ENCODE measurements at places on chromosomes 11 and 22.

DNA sequence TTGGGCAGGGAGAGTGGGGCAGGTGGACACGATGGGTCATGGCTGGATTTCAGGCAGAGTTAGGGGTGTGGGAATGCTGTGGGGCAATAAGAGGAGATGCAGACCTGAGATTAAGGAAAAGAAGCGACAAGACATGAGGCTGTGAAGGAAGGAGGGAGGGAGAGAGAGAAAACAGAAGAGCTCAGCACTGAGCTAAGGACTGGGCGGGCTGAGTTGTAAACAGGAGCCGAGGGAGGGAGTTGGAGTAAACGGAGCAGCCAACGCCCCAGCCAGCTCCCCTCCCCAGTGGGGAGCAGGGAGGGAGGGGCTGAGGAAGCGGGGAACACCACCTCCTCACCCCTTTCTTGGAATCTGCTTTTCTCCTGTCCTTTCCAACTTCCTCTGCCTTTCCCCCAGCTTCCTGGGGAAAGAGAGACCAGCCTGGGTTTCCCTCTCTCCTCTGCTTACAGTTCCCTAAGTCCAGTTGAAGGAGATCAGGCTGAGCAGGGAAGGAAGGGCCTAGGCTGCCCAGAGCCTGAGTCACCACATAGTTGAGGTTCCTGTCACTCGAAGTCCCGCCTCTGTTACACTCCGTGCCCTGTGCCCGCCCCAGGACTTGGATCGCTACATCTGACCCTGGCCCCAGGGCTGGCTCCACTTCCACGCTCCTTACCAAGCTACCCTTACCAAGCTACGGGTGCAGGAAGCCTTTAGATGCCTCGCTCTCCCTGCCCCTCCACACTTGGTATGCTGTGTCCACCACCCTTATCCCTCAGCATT, 6.7 kb upstream of the AHNAK start:
- no peak for DNase-seq

DNA sequence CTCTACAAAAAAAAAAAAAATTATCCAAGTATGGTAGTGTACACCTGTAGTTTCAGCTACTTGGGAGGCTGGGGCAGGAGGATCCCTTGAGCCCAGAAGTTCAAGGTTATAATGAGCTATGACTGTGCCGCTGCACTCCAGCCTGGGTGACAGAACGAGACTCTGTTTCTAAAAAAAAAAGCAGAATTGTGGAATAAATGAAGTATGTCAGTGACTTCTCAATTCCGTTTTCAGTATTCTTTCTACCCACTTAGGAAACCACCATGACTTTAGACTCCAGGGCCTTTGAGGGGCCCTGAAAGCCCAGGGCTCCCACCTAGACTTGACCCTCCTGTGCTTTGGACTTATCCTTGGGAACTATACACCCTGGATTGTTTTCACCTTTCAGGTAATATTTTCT, 6.5 kb upstream of the NUP160 start:
- DNase-seq = no peak

DNA sequence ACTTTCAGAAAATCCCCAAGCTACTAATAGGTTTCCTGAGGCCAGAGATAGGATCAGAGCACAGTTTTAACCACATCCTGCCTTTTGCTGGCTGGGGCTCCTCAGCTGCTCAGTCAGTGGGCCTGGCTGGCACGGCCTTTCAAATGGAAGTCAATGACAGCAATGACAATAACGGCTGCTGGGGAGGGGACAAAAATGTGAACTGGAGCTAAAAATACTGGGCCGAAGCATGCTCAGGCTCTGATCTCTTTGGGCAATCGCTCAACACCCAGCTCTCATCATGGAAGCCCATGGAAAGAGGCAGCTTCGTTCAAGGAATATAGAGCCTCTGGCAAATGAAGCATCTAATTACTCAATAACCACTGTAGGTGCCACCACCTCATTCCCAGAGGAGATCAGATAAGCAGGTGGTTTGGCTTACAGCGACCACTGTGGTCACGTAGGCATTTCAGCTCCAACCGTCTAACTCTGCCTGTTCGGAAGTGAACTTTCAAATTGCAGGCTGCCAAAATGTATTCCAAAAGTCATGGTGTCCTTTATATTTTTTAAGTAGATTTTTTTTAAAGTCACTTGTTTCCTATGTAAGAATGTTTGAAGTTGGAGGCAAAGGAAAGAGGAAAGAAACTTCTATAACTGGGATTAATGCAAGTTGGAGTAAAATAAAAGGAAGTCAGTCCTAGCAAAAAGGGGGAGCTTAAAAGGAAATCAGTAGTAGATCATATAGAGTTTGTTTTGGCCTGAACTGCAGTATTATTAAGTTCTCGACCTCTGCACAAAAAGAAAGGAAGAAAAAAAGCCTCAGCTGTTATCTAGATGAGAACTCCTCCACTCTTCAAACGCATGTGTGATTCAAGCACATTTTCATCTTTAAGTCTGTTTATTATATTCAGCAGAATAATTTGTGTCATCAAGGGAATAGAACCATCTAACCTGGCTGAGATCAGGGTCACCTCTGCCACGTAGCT, 14.1 kb downstream of the WT1 start:
- DNase-seq = no peak

GRCh38 chr11:11608783-11609232, 13.0 kb downstream of the GALNT18 start:
- DNase-seq = no peak

GRCh38 chr22:44944883-44945601, 64.8 kb downstream of the PHF21B start:
- DNase-seq = no peak

DNA sequence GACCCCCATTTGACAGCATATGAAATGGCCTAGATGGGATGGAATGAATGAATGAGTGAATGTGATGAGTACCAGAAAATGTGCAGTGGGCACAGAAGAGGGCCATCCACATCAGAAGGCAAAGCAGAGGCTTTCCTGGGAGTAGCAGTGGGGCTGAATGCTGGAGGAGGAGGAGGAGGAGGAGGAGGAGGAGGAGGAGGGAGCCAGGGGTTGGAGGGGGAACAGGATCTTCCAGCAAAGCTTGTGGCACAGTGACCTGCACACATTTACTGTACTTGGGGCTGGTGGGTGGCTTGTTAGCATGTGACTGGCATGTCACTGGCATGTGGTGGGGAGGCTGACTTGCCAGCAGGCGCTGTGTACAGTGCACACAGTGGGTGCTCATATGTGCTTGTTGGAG, 9.5 kb downstream of the SEPTIN3 start:
- no peak for DNase-seq

DNA sequence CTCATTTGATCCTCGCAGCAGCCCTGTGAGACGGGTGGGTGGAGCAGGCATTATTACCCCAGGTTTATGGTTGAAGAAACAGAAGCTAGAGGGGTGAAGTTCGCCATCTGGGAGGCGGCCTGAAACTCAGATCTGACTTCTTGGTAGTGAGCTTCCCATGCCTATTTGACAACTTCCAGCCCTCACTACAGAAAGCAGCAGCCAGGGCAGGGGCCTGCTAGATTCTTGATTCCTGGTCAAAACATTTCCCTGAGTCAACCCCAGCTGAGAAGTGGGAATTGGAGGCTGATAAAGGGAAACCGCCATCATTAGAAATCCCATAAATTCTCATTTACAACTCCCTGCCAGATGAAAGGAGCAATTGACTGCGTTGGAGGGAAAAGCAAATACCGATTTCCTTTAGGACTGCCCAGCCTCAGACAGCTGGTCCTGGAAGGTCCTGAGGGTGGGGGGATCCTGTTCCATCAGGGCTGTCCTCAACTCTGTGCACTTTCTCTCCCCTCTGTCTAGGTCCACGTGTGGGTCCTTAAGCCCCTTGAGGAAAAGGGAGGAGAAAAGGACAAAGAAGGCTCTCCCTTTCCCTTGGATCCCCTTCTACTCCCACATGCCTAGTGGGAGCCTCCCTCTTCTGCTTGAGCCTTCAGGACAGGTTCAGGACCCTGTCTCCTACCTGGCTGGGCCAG, 10.2 kb upstream of the NECTIN1 start:
- DNase-seq = no peak

- no peak for DNase-seq
Measured at GRCh38 chr22:29125443-29125778, 52.6 kb downstream of the KREMEN1 start.

GRCh38 chr11:27812341-27812740, 112.1 kb upstream of the BDNF start:
- DNase-seq = no peak

GRCh38 chr22:31446767-31447166, 42.9 kb downstream of the EIF4ENIF1 start:
- DNase-seq = no peak

GRCh38 chr11:77497368-77497767, 23.5 kb upstream of the PAK1 start:
- no peak for DNase-seq

GRCh38 chr22:27474711-27475547, 326.6 kb downstream of the MN1 start:
- no peak for DNase-seq

GRCh38 chr22:26416670-26417276, 12.3 kb upstream of the ASPHD2 start:
- no peak for DNase-seq

GRCh38 chr11:69120096-69120875, 35.4 kb upstream of the SMIM38 start:
- no peak for DNase-seq

DNA sequence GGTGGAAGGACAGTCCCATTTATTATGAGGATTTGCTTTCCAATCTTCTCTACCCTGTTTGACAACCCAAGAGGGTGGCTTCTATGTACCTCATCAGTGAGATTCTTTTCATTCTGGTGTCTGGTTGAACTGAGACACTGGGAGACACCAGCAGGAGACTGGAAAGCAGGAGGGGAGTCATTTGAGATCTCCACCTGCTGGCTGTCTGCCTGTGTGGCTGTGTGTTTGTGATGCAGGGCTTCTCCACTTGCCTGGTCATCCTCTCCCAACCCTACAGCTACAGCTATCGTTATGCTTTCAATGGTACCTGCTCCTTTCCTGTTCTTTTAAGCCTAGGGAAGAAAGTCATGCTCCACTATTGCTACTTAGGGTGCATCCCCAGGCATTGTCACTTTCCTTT, 48.6 kb downstream of the MRGPRX1 start:
- no peak for DNase-seq

DNA sequence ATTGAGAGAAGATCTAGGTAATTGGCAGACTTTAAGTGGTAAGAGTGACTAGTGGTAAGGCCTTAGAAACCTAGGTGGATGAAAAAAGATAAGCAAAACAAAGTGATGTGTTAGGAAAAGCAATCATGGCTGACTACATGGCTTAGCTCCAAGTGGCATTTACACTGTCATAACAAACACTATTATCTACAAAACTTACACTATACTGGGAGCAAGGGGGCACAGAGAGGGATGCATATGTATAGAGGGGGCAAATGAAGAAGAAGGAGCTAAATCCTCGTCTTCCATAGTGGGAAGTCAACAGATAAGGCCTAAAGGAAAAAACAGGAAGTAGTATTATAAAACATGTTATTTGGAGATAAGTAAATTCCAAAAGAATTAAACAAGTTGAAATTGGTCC, 32.5 kb downstream of the ADORA2A start:
- DNase-seq = no peak

GRCh38 chr22:48365386-48365785, 1462.3 kb downstream of the BRD1 start:
- DNase-seq = no peak

DNA sequence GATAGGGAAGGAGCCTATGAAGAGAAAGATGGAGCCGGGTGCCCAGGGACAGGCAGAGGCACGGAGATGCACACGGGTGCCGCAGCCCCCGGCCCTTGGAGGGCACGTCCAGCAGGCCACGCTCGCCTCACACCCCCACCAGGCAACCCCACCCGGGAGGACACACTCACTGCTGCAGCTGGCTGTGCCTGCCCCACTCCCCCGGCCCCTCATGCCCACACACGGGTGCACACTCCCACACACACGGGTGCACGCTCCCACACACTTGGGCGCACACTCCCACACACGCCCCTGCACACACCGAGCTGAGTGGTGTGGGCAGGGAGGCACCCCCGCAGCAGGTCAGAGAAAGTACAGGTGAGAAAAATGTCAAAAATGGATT, 1.1 kb downstream of the MOB2 start:
- no peak for DNase-seq

- DNase-seq = no peak
Measured at GRCh38 chr22:48557473-48557872, 1270.2 kb downstream of the BRD1 start.

DNA sequence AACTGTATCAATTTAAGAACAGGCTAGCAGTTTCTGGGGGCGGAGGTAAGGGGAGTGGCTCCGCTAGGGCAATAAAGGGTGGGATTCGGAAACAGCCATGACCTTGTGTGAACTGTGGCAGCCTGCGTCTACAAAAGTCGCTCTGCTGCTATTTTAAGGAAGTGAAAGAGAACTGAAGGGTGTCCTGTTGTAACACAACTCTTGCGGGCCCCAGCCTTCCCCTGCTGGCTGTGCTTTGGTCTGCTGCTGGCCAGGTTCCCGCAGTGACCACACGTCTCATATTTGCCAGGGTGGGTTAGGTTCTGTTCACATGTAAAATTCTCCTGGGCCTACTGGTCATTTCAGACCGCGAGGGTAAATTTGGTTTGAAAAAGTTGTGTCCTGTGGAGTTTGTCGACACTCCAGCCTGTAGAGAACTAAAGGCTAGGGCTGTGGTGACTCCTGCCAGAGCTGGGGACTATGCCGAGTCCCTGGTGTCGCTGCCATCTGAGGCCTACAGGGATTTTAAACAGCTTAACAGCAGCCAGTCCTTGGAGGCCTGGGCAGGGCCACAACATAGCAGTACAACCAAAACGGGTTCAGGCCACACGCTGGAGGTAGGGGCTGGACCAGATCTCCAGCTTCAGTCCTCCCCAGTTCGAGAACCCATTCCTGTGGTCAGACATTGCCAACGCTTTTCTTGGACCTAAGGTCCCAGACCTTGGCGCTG, 1.1 kb upstream of the PPFIBP2 start:
- peak; percentile 36 for DNase-seq

GRCh38 chr22:45877651-45878050, 99.3 kb downstream of the WNT7B start:
- no peak for DNase-seq

- DNase-seq = no peak
Measured at GRCh38 chr11:5809905-5810795, 1.4 kb downstream of the OR52N2 start.

GRCh38 chr11:134126217-134126822, 57.4 kb downstream of the JAM3 start:
- DNase-seq = no peak

DNA sequence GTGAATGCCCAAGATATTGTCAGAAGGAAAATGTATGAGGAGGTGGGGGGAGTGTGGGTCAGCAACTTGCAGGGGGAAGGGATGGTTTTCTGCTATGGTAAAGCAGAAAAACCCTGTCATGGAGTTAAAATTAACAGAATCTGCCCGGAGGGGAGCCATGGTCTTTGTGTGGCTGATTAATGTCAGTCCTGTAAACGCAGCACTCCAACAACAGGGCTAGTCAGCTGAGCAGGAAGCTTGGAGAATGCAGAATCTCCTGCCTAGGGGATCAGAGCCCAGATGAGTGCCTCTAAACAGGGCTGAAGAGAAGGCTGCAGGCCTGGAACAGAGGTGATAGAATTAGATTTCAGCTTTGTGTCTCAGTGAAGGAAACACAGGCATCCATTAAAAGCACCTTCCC, 140.9 kb upstream of the MTNR1B start:
- no peak for DNase-seq

DNA sequence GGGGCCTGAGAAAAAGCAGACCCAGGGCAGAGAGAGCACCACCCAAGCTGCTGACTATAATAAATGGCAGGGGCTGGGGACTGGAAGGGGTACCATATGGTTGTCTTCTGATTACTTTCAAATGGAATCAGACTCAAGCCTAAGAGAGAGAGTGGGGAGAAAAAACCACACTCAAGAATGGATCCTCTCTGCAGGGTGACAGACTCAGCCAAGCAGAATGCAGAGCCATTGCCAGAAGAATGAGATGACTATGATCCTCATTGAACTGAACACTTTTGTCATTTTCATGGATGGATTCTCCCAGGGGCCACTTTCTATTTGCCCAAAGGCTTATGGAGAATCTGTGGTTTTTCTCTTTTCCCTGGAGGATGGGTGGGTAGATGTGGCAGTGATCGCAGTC, 8.7 kb downstream of the UBASH3B start:
- DNase-seq = no peak
